Thoracic aorta (tissue), 2 donors: ENCODE measurements at places on chromosomes 12 and 14. TPM values are rescaled to one million over a fixed set of nuclear protein-coding genes. Genes with fewer than 3 reads are reported as not detected.

Gene SIX1
- 2.6 TPM for total RNA-seq

Gene KCNC2
- not detected for total RNA-seq

Gene SLC10A1
- not detected for total RNA-seq

Gene ZDHHC22
- not detected for total RNA-seq

Gene RPGRIP1
- total RNA-seq, result not detected

Gene NID2
- 21.0 TPM for total RNA-seq

Gene HEATR5A
- total RNA-seq, result 39.1 TPM

Gene PDE3A
- total RNA-seq, result 110 TPM

Gene TESPA1
- 0.28 TPM for total RNA-seq

Gene YY1
- 42.8 TPM for total RNA-seq

Gene CCDC177
- total RNA-seq, result not detected

Gene CD163
- 341 TPM for total RNA-seq

Gene AQP6
- not detected for total RNA-seq

Gene BBS10
- 7.4 TPM for total RNA-seq

Gene CLECL1
- total RNA-seq, result not detected

Gene AACS
- 14.1 TPM for total RNA-seq

Gene ADIPOR2
- total RNA-seq, result 24.2 TPM

Gene TAS2R42
- not detected for total RNA-seq

Gene TRIM9
- 0.41 TPM for total RNA-seq

Gene VTI1B
- 58.3 TPM for total RNA-seq

Gene OR4K17
- total RNA-seq, result not detected

Gene ING4
- total RNA-seq, result 36.9 TPM

Gene FOXN4
- not detected for total RNA-seq

Gene DHH
- total RNA-seq, result 2.4 TPM

Gene TEX22
- total RNA-seq, result not detected

Gene OAS3
- 13.7 TPM for total RNA-seq

Gene YARS2
- 14.2 TPM for total RNA-seq
